Adrenal gland (tissue), 19 donors: ENCODE measurements at places on chromosomes 12 and 14. TPM values are rescaled to one million over a fixed set of nuclear protein-coding genes. Genes with fewer than 3 reads are reported as not detected.

Gene DACT1
- 13.6 TPM for total RNA-seq

Gene MYF6
- total RNA-seq = not detected

Gene DLST
- 128 TPM for total RNA-seq

- H3K27me3 ChIP-seq = no peaks in the 10 kb centered on the region
- no peak overlapping the region for H3K27ac ChIP-seq
- H3K4me3 ChIP-seq = no peak overlapping the region
- no peaks in the 10 kb centered on the region for H3K4me1 ChIP-seq
- H3K36me3 ChIP-seq = no peaks in the 10 kb centered on the region
- DNase-seq = no peak
Measured at GRCh38 chr12:127779301-127780045, 487.5 kb upstream of the TMEM132C start.

- H3K27ac ChIP-seq = no peak overlapping the region
- no peak overlapping the region for H3K4me3 ChIP-seq
- no peaks in the 10 kb centered on the region for H3K27me3 ChIP-seq
- DNase-seq = no peak
Measured at GRCh38 chr12:32821293-32821692, 65.6 kb upstream of the YARS2 start.

- no peak overlapping the region for H3K4me3 ChIP-seq
- H3K27me3 ChIP-seq = peaks cover 13% of the 10 kb centered on the region
Measured at GRCh38 chr14:94710731-94711130, 59.2 kb downstream of the GSC start.

DNA sequence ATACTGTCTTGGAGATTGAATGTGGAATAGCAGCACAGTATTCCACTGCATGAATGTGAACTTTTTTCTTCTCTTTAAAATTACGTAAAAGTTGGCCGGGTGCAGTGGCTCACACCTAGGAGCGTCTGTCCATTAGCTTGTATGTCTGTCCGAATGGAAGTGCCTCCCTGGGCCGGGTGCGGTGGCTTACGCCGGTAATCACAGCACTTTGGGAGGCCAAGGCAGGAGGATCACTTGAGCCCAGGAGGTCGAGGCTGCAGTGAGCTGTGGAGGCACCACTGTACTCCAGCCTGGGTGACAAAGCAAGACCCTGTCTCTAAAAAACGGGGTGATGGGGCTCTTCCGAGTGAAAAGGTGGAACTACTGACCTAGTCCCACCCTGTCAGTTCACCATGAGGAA, 22.6 kb upstream of the VSX2 start:
- H3K4me3 ChIP-seq = no peak overlapping the region
- H3K36me3 ChIP-seq = no peaks in the 10 kb centered on the region
- DNase-seq = no peak
- no peak overlapping the region for H3K27ac ChIP-seq
- H3K27me3 ChIP-seq = peaks cover 10% of the 10 kb centered on the region
